Airway epithelial cell (primary cell): ENCODE measurements at places on chromosomes 11 and 22. TPM values are rescaled to one million over a fixed set of nuclear protein-coding genes. Genes with fewer than 3 reads are reported as not detected.

Gene NXPE4
- not detected in 2 replicates for total RNA-seq

Gene TAF1D
- total RNA-seq: 85.1 and 92.5 TPM in 2 replicates

Gene MAPK8IP2
- total RNA-seq: 0.35 and 0.65 TPM in 2 replicates

Gene GLB1L3
- 0.19 and 0.42 TPM in 2 replicates for total RNA-seq

Gene TENM4
- total RNA-seq: 4.2 and 19.3 TPM in 2 replicates

Gene MACROD1
- total RNA-seq: 16.9 and 21.0 TPM in 2 replicates

Gene NLRP14
- total RNA-seq: 0.07 TPM in 1 of 2 replicates, not detected in the other

Gene SCN4B
- total RNA-seq: 1.6 and 2.3 TPM in 2 replicates

Gene NOX4
- 1.2 and 1.3 TPM in 2 replicates for total RNA-seq

Gene HOATZ
- total RNA-seq: not detected in 2 replicates

Gene CPT1A
- total RNA-seq: 9.2 and 12.3 TPM in 2 replicates

Gene AMOTL1
- 83.4 and 92.2 TPM in 2 replicates for total RNA-seq

Gene SERPING1
- total RNA-seq: 0.42 and 1.1 TPM in 2 replicates

Gene INS
- not detected in 2 replicates for total RNA-seq

Gene OR52I2
- not detected in 2 replicates for total RNA-seq

Gene CSKMT
- total RNA-seq: 9.3 and 14.3 TPM in 2 replicates

Gene OTOG
- total RNA-seq: not detected in 2 replicates

Gene FIBIN
- total RNA-seq: 1.3 and 1.4 TPM in 2 replicates

Gene ACTN3
- 0.14 TPM in 1 of 2 replicates, not detected in the other for total RNA-seq

Gene TSSC4
- 38.2 and 40.8 TPM in 2 replicates for total RNA-seq

Gene GDPD4
- not detected in 2 replicates for total RNA-seq

Gene CDCA5
- total RNA-seq: 13.9 and 14.8 TPM in 2 replicates

Gene CNIH2
- total RNA-seq: not detected in 2 replicates

Gene GAB4
- total RNA-seq: not detected in 2 replicates

Gene CHRM1
- total RNA-seq: not detected in 2 replicates

Gene PPP1CA
- total RNA-seq: 245 and 263 TPM in 2 replicates

Gene TEX54
- not detected in 2 replicates for total RNA-seq

Gene RFPL2
- total RNA-seq: not detected in 2 replicates

Gene SLC22A25
- total RNA-seq: not detected in 2 replicates

Gene KRTAP5-1
- not detected in 2 replicates for total RNA-seq

Gene CLDN5
- 0.14 and 0.37 TPM in 2 replicates for total RNA-seq

Gene MTNR1B
- not detected in 2 replicates for total RNA-seq

Gene SPON1
- total RNA-seq: not detected in 2 replicates

Gene NELL1
- total RNA-seq: not detected in 2 replicates
